Renal cortex interstitium (tissue), 15 donors: ENCODE measurements at places on chromosomes 7 and 10. TPM values are rescaled to one million over a fixed set of nuclear protein-coding genes. Genes with fewer than 3 reads are reported as not detected.

The MSMB gene
- not detected for polyA plus RNA-seq

The STAG3 gene
- polyA plus RNA-seq, result 15.3 TPM

The LBX1 gene
- polyA plus RNA-seq, result not detected

The ECD gene
- polyA plus RNA-seq, result 40.2 TPM

The CUZD1 gene
- 1.7 TPM for polyA plus RNA-seq

The ANXA8 gene
- 0.14 TPM for polyA plus RNA-seq

The PPP3CB gene
- 60.1 TPM for polyA plus RNA-seq

The SPDYE5 gene
- 2.5 TPM for polyA plus RNA-seq

The COBL gene
- polyA plus RNA-seq, result 22.4 TPM

The PALD1 gene
- 12.8 TPM for polyA plus RNA-seq

The NKX1-2 gene
- polyA plus RNA-seq, result not detected

The ITGA8 gene
- 59.3 TPM for polyA plus RNA-seq

The MRC1 gene
- 10.3 TPM for polyA plus RNA-seq

The ADRA2A gene
- polyA plus RNA-seq, result 2.5 TPM

The RBP3 gene
- 0.06 TPM for polyA plus RNA-seq

The IKZF1 gene
- polyA plus RNA-seq, result 1.1 TPM

The NUTM2B gene
- polyA plus RNA-seq, result 2.7 TPM

The FRG2B gene
- not detected for polyA plus RNA-seq

The NPVF gene
- not detected for polyA plus RNA-seq

The HILPDA gene
- polyA plus RNA-seq, result 19.9 TPM

The UBE2D1 gene
- 35.7 TPM for polyA plus RNA-seq

The TMEM120A gene
- 66.1 TPM for polyA plus RNA-seq
